ENCODE measurements at places on chromosomes 4 and X. TPM values are rescaled to one million over a fixed set of nuclear protein-coding genes. Genes with fewer than 3 reads are reported as not detected.
A peak's percentile ranks its signal among the peaks of the same experiment; 100 is the strongest.

DNA sequence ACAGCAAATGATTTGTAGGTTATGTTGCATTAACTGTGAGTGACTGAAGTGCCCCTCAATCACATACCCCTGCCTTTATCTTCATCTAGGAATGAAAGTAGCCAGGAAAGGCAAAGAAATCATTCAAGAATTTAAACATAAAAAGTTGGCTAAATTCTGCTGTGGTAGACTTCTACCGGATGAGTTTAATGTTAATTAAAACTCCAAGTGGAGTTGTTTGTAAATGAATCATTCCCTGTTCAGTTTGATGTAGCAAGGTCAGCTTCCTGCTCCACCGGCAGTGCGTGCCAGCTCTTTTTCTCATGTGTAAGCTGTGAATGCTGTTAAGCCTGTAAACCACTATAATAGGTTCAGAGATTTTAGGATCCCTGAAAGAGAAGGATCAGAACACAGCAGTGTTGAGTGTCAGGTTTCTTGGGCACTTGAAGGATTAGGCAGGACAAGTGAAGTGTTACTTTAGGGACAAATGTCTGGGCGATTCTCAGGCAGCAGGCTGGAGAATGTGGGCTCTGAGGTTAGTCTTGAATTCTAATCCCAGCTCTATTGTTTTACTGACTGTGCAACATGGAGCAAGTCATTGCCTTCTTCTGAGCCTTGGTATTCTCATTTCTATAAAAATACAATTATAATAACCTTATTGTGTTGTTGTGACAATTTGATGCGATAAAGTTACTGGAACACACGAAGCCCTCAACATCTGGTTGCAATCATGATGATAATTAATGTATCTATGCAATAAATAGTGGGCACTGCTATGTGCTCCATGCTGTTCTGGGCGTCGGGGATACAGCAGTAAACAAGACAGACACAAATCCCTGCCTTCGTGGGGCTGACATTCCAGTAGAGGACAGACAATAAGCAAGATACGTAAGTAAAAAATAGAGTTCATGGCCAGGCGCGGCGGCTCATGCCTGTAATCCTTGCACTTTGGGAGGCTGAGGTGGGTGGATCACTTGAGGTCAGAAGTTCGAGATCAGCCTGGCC, 112.0 kb downstream of the SHROOM3 start:
- no peak for DNase-seq

DNA sequence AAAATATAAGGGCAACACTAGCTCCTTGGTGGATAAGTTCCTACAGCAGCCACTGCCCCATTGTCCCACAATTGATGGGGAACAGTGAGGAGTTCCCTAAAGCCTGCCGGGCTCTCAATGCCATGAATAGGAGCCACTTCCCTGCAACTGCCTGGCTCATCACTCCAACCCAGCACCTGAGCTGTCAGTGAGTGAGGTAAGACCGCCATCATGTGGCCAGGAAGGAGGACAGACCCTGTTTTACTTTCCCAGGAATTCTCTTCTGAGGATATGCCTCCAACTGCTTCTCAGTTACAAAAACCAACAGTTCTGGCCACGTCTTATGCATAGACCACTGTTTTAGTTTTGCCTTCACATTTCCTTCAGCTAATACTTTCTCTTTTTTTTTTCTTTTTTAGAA, 45.5 kb downstream of the SRPX start:
- no peak for DNase-seq

- no peak for DNase-seq
Measured at GRCh38 chr4:18012807-18013462, 8.6 kb downstream of the LCORL start.

- no peak for DNase-seq
Measured at GRCh38 chr4:44553180-44553579, 98.2 kb downstream of the YIPF7 start.

GRCh38 chr4:101678180-101678579, 112.3 kb upstream of the BANK1 start:
- DNase-seq, result no peak

GRCh38 chr4:35541888-35542213, 702.5 kb downstream of the ARAP2 start:
- no peak for DNase-seq

GRCh38 chr4:127097061-127097460, 535.7 kb upstream of the INTU start:
- no peak for DNase-seq

- DNase-seq, result no peak
Measured at GRCh38 chr4:150251752-150252190, 173.5 kb downstream of the DCLK2 start.

Gene DUX4
- not detected for polyA plus RNA-seq

GRCh38 chr4:139770361-139770760, 104.7 kb downstream of the MGST2 start:
- DNase-seq, result peak; percentile 56

DNA sequence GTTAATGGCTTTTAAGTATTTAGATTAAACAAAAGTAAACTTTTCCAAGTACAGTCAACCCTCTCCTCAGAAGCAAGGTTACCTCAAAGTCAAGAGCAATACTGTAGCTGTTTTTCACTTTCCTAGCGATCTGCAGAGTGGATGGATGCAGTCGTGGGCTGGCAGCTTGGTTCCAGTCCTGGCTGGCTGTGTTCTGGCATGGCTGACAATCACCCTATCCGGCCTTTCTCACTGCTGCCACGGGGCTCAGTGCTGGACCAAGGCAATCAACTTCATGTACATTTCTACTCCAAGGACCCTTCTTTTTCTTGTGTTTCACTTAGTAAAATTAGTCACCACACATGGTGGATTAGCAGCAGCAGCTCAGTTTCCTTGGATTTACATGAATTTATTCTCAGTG, 208.3 kb downstream of the GABRB1 start:
- DNase-seq, result no peak

GRCh38 chr4:82124932-82125786, 248.6 kb downstream of the HNRNPD start:
- DNase-seq, result no peak

Gene SCML2
- polyA plus RNA-seq, result 1.6 TPM
